Astrocyte (in vitro differentiated cells and primary cell): ENCODE measurements at places on chromosomes 5 and 9.

DNA sequence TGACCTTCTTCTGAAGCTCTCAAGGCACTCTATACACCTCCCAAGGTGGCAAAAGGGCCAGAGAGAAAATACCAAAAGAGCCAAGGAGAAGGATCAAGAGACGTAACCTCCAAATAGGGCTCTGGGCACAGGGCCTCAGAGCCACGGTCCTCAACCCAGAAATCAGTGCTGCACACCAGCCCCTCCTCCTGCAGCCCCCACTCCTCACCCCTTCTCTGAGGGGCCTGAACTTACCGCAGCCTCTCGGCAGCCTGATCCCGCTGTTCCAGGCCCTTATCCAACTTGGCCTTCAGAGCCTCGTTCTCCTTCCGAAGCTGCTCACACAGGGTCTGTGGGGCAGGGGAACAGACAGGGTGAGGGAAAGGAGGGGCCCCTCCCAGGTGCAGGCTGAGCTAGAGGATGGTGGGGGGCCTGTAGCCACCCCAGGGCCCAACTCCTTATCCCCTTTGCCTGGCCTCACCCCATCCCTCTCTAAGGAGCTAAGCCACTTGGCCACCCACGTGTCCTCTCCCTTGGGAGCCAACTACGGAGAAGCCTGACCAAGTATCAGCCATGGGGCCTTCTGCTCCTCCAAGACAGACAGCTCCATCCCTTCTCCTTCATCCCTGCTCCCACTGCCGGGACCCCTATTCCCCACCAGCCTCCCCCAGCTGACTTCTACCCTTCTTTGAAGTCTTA is 28.8 kb downstream of the TNIP1 start:
- DNase-seq: no peak

GRCh38 chr5:177432143-177432838 is 5.8 kb downstream of the GRK6 start:
- DNase-seq: no peak

- DNase-seq: peak; percentile 20
These were observed 58.4 kb downstream of the APC start for GRCh38 chr5:112795944-112796678.

DNA sequence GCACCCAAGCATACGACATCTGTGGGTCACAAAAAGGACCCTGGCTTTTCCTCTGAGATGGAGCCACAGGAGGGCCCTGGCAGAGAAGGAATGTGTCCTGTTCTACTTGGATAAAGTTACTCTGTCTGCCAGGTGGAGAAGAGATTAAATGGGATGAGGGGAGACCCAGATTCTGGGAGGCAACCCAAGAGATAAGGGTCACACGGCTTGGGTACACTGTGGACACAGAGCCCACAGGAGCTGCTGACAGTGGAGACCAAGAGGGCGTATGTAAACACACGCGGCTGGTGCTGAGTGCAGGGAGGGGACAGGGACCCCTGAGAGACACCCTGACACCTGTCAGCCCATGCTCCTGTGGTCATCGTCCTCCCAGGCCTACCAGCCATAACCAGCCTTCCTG is 6.2 kb downstream of the CDK20 start:
- no peak for DNase-seq

- no peak for DNase-seq
These were observed 10.6 kb downstream of the ACSL6 start for GRCh38 chr5:132000677-132001453.

DNA sequence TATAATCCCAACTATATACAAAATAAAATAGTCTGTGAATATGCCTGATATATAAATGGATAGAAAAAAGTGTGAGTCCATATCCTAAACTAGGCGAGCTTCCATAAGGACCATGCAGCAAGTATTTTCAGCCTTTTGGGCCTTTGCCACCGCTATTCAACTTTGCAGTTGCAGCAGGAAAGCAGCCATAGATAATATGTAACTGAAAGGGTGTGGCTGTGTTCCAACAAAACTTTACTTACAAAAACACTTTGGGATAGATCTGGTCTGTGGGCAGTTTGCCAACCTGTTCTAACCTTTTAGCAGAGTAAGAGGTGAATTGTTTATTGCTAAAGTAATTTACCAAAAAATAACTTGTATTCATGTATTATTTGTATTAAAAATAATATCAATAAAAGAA is 127.8 kb upstream of the GPR151 start:
- no peak for DNase-seq

DNA sequence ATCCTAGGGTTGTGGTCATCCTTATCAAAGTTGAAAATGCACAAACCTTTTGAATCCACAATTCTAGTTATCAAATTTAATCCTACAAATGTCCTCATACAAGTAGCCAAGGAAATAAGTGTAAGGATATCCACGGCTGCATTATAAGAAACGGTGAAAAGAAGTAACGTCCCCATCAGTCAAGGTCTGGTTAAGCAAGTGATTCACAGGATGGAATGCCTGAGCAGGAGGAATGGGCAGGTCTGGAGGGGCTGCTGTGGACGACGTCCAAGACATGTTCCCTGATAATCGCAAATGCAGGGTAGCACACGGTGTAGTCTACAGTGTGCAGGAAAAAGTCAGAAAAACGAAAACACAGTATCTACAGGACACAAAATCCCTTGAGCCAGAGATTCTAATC is 118.6 kb downstream of the ADAMTS2 start:
- peak; percentile 3 for DNase-seq

GRCh38 chr9:79263628-79264027 is 308.1 kb upstream of the TLE4 start:
- DNase-seq: peak; percentile 63

GRCh38 chr5:88732862-88733261 is 150.1 kb downstream of the MEF2C start:
- DNase-seq: no peak

DNA sequence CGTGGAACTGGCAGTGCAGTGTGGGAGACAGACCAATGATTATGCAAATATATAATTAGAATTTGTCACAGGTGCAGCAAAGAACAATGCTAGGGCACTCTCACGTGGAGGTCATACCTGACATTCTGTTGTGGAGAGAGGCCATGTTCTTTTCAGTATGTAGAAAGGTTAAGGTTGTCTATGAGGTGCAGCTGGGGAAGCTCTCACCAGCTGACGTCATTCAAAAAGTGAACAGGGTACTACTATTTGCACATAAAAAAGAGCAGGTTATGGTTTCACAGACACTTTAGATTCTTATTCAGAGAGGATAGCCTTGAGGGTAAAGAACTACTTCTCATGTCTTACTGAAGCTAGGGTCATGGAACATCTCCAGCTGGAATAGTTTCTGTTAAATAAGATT is 19.1 kb downstream of the SH3GL2 start:
- no peak for DNase-seq

- DNase-seq: no peak
These were observed 7.1 kb upstream of the NANS start for GRCh38 chr9:98049288-98050072.

DNA sequence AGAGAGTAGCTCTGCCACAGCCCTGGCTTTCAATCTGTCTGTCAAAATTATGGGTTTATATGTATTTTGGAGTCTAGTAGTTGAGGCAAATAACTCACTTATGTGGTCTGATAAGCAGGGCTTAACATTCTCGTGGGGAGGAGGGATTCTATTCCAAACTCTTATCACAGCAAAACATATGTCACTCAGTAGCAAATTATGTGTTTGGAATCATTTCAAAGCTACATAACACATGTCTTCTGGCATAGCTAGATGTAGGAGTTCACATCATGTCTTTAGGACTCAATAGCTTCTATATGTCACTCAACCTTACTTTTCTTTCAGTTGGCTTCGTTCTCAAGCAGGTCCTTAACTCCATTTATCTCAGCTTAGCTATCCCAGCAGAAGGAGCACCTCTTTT is 144.5 kb upstream of the SEMA6A start:
- DNase-seq: no peak
